ENCODE measurements at places on chromosomes 2 and 18.

DNA sequence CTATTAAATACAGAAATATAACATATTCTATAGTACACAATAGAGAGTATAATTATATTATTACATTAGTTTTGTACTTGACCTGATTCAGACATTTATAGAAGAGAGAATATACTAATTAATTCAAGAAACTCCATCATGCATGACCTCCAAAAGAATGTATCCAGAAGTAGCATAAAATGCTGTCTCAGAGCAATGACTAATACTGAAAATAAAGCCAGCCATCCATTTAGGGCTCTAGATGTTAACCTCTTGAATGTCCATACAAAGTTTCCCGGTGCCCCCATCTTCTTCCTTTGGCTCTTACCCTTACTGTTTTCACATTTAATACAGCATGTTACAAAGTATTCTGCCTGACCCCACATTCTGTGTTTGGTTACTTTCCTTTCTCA is 102.0 kb downstream of the ARHGAP15 start:
- no peak for DNase-seq

DNA sequence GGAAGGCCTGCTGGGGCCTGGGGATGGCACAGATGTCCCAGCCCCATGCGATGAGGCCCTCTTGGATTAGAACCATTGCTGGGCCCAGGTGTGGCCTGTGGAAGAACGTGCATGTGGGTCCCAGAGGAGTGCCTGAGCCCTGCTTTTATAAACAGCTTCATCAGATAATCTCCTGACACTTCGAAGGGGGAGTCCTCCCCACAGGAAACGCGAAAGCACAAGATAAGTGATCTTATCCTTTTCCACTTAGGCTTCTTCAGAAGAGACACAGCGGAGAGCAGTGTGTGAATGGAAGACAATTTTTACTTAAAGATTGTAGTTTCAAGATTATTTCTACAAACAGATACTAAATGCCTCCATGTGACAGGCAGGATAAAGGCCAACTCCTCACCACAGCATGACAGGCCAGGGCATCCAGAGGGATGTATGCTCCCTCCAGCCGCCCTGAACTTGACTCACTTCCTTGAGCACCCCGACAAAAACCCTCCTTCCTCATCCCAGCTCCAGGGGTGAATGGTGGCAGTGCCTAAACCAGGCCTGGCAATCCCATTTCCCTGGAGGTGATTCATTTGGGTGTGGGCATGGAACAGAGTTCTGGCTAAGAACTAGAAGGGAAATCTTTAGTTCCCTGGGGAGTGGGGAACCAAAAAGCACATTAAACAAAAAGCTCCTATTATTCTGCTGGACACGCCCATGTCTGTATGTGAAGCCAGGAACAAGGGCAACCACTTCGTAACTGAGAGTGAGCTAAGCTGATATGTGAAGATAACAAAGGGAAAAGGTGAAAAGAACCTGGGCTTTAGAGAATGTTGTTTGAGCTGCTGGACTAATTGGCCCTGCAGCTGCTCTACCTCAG is 56.2 kb upstream of the TMEM163 start:
- DNase-seq, result no peak

DNA sequence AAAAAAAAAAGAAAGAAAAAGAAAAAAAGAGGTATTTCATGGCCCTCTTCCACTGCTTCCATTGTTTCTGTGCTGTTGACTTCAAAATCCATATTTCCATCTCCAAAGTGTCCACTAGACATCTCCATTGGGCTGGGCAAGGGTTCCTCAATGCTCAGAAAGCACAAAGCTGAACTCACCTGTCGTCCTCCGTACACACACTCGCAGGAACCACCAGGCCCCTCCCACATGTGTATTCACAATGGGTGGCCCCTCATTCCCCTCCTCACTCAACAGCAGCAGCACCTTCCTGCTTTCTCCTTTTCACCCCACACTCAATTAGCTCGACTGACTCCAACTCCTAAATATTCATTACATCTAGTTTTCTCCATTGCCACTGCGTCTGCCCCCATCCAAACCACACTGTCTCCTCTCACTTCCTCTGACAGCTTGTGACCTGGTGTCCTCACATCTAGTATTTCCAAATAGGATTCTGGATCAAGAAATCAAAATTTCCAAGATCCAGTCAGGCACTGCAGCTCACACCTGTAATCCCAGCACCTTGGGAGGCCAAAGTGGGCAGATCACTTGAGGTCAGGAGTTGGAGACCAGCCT is 25.2 kb downstream of the OSBPL1A start:
- no peak for DNase-seq

DNA sequence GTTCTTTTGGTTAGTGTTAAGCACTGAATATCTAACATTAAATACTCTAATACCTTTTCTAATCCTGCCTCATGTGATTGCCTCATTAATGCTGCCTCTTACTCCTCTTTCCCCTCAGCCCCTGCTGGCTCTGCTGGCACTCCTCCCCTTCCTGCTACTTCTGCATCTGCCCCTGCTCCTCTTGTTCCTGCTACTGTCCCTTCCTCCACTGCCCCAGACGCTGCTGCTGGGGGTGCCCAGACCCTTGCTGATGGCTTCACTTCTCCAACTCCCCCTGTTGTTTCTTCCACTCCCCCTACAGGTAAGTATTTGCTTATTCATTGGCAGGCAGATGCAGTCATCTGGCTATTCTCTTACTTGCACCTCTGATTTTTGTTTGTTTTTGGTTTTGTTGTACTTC is 68.5 kb downstream of the ABI2 start:
- DNase-seq, result no peak

DNA sequence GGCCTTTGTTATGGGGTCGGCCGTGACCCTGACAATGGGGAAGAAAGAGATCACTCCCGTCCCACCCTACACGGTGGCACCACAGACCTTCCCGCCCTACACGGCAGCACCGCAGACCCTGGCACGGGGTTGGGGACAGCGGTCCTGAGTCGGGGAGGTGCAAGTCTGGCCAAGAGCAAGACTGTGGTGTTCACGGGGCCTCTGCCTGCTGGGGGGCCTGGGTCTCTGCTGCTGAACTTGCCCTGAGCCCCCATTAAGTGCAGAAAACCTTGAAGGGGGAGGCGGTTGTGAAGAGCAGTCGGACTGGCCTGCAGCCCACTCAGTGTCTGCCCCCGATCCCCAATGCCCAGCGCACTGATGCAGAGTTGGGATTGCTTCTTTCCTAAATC is 75.9 kb downstream of the SLC66A2 start:
- DNase-seq, result no peak

GRCh38 chr18:44955825-44956224 is 275.1 kb downstream of the SETBP1 start:
- DNase-seq, result no peak

- DNase-seq, result no peak
These were observed 66.1 kb downstream of the MARCO start for GRCh38 chr2:119008108-119008507.

GRCh38 chr2:224111576-224111975 is 72.5 kb upstream of the SERPINE2 start:
- no peak for DNase-seq

DNA sequence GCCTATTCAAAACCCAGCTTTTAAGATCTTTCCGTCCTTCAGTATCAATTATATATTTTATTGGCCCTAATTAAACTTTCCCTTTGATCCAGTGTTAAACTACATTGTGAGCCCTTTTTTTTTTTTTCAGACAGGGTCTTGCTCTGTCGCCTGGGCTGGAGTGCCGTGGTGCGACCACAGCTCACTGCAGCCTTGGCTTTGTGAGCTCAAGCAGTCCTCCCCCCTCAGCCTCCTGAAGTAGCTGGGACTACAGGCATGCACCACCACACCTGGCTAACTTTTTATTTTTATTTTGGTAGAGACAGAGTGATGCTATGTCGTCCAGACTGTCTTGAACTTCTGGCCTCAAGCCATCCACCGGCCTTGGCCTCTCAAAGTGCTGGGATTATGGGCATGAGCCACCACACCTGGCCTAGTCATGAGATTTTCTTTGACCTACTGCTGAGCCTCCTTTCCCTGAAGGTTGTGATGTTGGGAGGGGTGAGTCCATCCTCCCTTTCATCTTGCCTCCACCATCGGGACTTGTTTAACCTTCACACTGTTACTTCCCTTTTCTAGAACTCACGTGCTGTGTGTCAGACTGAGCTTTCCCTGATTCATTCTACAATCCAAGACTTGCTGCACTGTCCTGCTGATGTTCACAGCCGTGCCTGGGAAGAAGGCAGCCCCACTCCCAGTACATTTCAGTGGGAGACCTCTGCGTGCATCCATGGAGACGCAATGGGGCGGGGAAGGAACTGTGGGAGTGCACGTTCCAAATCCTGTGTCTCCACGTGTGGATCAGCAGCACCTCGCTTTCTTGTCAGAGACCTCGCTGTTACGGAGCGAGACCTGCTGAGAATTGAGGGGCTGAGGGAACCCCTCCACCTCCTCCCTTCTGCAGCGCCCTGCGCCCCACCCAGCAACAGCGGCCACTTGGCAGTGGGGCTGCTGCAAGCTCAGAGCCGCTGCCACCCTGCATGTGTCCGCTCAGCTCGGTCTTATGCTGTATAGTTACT is 10.8 kb downstream of the OXER1 start:
- DNase-seq, result no peak

DNA sequence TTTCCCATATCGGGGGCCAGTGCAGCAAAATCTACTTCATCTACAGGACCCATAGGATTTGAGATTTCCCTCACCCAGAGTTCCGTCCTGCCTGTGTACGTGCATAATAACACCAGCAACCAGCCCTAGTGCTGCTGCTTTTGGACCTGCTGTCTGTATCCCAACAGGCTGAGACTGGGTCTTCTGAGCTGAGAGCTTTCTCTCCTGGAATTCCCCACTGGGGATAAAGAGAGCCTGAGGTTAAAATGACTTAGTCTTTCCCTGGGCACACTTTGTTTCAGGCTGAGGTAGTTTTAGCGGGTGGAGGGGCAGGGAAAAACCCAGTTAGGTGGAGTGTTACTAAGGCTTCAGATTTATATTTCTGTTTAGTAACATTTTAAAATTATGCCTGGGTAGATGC is 62.5 kb downstream of the SERTAD2 start:
- no peak for DNase-seq

GRCh38 chr2:164368896-164369295 is 252.4 kb downstream of the GRB14 start:
- DNase-seq, result no peak

DNA sequence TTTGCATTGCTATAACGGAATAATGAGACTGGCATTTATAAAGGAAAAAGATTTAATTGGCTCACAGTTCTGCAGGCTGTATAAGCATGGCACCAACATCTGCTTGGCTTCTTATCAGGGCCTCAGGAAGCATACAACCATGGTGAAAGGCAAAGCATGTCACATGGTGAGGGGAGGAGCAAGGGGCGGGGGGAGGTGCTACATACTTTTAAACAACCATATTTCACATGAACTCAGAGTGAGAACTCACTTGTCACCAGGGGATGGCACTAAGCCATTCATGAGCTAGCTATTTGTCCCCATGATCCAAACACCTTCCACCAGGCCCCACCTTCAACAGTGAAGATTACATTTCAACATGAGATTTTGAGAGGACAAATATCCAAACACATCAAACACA is 188.7 kb downstream of the MBD5 start:
- DNase-seq, result no peak

DNA sequence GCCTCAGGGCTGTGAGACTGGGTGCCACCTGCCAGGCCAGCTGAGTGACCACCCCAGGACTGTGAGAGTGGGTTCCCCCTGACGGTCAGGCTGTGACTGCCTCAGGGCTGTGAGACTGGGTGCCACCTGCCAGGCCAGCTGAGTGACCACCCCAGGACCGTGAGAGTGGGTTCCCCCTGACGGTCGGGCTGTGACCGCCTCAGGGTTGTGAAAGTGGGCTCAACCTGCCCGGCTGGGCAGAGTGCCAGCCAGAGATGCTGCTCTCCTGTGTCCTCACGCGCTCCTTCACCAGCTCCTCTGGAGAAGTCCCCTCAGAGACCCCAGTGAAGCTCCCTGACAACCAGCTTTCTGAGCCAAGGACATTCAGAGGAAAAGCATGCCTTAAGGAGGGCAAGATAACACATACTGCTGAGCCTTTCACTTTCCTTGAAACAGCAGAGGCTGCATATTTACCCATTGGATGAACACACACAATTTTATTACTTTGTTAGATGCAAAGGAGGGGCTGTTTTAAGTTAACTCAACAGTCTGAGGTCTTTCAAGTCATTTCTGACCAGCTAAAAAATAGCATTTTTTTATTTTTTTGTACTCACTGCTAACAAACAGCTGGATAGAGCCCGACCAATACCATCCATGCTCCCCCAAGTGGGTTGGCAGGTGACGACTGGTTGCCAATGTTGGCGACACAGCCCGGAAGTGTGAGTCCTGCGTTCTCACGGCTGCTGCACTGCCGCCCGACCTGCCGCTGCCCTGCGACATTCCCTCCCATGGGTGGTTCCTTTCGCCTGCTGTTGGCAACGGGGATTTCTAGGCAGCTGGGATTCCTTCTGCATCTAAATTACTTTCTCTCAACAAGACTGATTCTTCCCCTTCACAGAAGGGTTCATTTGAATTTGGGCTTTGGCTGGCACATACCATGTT is 70.7 kb downstream of the NDUFA10 start:
- no peak for DNase-seq

GRCh38 chr2:219576505-219577388 is 4.6 kb downstream of the INHA start:
- no peak for DNase-seq

- DNase-seq, result no peak
These were observed 234.4 kb upstream of the PXDN start for GRCh38 chr2:1978706-1979105.

GRCh38 chr2:160465002-160465401 is 28.6 kb downstream of the RBMS1 start:
- no peak for DNase-seq

GRCh38 chr2:119483395-119483753 is 40.9 kb downstream of the SCTR start:
- DNase-seq, result no peak

DNA sequence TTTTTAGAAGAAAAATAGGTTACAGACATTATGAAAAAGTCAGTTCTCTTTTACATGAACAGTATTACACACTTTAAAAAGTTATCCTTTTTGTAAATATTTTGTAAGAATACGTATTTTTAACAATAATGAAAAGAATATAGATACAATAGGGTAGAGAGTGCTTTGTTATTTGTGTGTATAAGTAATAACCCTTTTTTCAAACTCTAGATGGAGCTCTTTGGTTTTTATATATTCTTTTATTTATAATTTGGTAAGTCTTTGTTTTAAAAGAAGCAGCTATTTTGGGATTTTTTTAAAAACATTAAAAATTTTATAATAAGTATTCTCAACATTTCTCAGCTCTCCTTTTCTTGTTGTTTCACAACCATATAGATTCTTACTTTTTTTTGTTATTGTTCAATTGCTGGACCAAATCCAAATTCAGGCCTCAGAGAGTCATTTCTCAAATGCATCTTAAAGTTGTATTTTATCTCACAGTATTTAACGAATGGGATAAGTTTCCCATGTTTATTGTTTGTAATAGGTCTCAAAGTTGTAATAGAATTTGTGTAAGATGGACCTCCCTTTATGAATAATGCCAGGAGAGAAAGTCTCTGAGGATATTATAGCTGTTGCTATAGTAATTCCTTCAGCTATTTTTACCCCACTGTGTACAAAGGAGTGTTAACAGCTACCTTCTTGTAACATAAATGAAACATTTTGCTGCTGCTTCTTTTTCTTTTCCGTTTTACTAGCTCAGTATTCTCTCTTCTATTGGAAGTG is 46.4 kb downstream of the ACYP2 start:
- DNase-seq, result no peak

Data from T-helper 1 cell (primary cell).